ENCODE measurements at places on chromosomes 7 and 10.
A peak's percentile ranks its signal among the peaks of the same experiment; 100 is the strongest.

GRCh38 chr7:124085179-124085578 is 52.3 kb upstream of the TMEM229A start:
- no peak for DNase-seq

- no peak for DNase-seq
These were observed 2.3 kb downstream of the MCM7 start for GRCh38 chr7:100098913-100099312.

DNA sequence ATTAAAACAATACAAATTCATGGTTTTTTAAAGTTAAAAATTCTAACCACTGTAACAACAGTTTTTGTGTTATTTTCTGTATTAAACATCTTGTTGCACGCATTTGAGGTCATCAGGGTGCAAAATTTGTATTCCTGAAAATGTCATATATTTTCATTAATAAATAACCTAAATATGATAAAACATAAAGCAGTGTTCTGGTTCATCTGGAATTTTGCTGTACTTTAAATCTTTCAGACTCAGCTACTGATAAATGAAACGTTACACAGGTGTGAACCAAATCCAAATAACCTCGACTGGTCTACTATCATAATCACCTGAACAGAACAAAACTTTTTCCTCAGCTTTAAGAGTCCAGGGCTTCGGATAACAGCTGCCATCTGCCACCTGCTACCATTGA is 6.9 kb downstream of the IFIT2 start:
- DNase-seq: no peak

DNA sequence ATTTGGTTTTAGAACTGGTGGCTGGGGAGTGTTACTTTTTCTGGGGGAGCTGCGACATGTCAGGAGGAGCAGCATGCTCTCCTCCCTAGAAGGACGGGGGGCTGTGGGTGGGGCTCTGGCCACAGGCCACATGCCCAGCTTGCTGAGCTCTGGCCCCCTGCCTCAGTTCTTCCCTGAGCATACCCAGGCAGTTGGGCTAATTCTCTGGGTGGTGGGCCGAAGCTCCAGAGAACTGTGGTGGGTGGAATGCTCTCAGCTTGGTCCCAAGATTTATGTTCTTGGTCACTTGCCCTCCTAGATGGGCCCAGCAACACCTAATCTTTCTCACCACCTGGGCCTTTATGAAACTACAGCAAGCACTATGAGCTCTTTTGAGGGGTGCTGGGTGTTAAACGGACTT is 5.1 kb upstream of the ZNF775 start:
- DNase-seq: no peak

DNA sequence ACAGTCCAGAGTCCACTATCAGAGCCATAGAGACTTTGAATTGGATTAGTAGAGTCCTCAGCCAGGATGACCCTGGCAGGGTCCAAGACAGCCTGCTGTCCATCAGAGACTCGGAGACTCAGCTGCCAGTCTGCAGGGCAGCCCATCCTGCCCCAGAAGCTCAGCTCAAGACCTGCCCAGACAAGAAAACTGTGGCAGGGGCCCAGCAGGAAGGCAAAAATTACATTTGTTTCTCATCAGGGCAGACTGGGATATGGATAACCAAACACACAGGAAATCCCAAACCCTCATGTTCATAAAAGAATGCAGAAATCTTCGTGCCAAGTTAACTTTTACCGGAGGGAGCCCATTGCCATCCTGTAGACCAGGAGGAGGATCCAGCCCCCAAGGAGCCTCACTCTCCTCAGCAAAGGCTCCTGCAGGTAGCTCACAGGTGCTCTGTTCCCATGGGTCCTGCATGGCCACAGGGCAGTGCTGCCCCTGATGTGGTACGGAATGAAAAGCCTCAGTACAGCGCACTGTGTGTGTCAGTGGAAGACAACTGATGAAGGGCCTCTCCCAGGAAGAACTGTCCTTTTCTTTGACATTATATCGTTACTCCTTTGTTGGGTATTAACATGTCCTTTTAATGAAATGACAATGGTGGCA is 222.2 kb downstream of the KCNMA1 start:
- DNase-seq: no peak

- peak; percentile 70 for DNase-seq
These were observed 378.4 kb upstream of the NRP1 start for GRCh38 chr10:33712825-33713224.

DNA sequence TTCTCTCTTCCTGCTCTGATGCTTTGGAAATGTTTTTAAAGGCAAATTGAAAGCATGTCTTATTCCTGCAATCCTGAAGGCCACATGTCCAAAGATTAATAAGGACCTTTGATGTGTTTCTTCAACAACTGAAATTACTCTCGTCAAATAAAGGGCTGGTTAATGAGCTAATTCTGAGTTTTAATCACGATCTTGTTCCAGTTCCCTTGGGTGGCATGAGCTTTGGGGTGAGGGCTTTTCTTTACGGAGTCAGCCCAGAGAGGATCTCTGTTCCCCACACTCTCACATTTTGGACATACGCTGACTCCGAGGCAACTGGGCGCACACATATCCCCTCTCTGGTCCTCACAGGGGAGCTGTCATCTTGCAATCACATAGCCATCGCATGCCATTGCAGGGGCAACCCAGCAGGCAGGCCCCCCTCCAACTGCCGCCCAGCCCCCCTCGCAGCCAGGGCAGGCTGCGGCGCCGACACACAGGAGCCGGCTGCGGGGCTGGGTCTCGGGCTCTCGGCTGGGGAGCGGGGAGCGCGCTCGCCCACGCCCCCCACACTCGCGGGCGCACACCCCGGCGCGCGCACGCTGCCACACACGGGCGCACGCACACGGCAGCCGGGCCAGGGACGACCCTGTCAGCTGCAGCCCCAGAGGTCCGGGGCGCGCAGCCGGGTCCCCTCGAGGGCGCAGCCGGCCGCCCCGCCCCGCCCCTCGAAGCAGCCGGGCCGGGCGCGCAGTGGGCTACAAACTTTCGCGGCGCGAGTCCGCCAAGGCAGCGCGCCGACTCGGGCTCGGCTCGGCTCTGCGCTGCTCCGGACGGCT is at the start of gene GDF10:
Gene GDF10, plus strand, starts transcription at position 587 of the 818 bp plus-strand sequence. CDS start 455 bp downstream, outside the sequence.
- peak; percentile 60 for DNase-seq

GRCh38 chr7:516216-516605 is 3.4 kb downstream of the PDGFA start:
- no peak for DNase-seq

DNA sequence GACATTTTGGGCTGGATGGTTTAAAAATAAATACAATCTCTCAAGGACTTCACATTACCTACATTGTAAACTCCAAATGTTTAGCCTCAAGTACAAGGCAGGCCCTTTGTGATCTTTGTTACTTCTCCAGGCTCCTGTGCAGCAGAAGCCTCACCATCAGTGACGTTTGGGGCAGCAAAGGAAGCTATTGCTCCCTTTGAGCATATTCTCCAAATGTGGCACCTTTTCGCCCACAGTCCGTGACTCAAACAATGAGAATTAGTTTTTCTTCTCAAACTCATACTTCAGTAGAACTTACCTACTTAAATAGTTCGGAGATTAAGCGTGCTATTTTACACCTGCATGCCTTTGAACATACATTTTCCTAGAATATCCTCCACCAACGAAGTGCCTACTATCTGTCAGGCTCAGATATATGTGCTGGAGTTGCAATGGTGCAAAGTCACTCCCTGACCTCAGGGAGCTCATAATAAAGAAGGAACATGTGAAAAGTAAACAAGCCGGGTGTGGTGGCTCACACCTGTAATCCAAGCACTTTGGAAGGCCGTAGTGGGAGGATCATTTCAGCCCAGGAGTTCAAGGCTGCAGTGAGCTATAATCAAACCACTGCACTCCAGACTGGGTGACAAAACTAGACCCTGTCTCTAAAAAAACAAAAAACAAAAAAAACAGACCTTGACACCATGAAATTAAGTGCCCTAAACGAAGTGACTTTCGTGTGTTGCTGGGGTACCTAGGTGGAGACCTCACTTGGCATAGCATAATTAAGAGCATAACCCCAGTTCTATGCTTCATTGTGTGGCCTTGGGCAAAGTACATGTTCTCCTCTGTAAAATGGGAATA is 1.2 kb upstream of the ABCF2 start:
- DNase-seq: no peak

DNA sequence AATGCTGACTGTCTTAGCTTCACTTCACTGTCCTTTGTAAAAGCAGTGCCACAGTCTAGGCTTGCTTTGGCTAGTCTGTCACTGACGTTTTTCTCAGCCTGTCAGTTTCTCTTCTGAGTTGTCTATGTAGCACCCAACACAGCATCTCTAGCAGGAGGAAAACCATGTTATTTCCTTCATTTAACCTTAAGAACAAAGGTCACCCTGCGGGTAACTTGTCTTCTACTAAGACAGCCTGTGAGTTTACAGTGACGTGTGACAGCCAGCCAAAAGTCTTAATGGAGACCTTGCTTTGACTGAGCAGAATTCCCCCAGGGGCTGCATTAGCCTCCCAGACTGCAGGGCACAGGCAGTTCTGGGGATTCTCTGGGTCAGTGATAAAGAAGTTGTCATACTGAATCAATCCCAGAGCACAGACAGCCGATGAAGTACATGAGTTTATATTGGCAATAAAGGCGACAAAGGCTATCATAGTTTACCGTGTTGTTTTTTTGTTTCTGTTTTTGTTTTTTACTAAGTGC is 296.0 kb upstream of the KIAA1217 start:
- DNase-seq: peak; percentile 76

- DNase-seq: no peak
These were observed 55.8 kb downstream of the CASD1 start for GRCh38 chr7:94565247-94565894.

GRCh38 chr7:11527707-11528106 is 304.3 kb downstream of the THSD7A start:
- DNase-seq: no peak

- DNase-seq: no peak
These were observed 19.5 kb downstream of the RBM33 start for GRCh38 chr7:155663937-155664336.

GRCh38 chr7:82594665-82595064 is 151.1 kb upstream of the CACNA2D1 start:
- peak; percentile 55 for DNase-seq

DNA sequence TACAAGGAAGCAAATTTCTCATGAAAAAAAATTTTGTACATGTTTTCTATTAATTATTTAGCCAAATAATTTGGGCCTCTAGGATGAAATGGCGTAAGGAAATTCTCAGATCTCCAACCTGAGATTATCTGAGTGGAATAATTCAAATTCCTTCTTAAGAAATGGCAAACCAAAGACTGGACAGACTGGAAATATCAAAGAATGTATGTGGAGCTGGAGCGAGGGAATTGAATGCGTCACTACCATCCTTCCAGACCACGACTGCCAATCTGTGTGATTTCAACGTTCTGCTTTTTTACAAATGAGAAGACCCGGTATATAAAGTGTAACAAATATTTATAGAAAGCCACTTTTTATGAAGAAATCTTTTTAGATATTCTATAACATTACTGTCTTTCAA is 12.4 kb upstream of the BLNK start:
- DNase-seq: no peak

DNA sequence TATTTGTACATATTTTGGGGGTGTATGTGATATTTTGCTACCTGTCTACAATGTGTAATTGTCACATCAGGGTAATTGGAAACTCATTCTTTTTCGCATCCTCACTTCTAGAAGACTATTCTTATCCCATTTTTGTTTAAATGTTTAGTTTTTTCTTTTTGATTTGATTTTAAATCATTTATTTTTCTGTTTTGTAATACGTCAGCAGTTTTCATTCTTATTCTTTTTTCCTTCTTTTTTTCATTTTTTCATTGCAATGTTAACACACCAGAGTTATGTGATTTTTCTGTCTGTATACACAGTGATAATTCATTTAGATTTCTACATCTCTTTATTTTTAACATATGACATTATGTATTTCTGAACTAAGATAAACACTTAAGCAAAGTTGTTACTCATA is 85.5 kb downstream of the SLC13A1 start:
- DNase-seq: no peak

- no peak for DNase-seq
These were observed 7.2 kb downstream of the DNAH11 start for GRCh38 chr7:21550076-21550475.

GRCh38 chr10:9342885-9343570 is 1288.5 kb downstream of the GATA3 start:
- peak; percentile 75 for DNase-seq

DNA sequence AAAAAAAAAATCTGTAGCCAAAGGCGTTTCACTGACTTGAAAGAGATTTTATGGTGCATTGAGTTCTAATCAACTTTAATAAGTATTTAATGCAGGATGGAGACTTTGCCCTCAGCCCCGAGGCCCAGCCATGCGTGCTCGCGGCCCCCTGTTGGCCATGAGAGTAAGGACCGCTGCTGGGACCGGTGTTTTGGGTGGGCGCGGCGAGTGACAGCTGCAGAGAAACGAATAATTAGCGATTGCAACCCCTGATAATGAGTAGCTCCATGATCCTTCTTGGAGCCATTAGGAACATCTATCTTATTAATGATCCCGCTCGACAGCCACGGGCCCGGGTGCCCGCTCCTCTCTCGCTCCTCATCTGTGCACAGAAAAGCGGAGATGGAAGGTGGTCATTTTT is 347.4 kb downstream of the RPS24 start:
- peak; percentile 71 for DNase-seq

DNA sequence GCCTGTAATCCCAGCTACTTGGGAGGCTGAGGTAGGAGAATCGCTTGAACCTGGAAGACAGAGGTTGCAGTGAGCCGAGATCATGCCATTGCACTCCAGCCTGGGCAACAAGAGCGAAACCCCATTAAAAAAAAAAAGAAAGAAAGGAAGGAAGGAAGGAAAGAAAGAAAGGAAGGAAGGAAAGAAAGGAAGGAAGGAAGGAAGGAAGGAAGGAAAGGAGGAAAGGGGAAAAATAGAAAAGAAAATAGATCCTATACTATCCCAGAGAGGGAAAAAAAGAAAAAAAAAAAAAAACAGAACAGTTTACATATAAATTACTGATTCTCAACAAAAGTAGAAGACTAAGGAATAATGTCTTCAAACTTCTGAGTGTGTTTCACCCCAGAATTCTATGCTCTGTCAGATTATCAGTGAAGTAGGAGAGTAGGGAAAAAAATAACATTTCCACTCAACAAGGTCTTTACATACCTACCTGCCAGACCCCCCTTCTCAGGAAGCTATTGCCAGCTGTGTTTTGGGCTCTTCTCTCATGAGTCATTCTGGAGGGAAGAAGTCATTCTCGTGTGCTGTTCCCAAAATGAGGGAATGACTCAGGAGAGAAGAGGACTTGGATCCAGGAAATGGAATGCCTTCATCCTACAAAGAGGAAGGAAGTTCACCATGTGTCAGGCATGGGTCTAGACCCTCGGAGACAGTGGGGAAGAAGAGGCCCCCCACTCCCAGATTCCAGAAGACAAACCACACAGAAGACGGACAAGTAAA is 20.9 kb downstream of the RGS10 start:
- DNase-seq: no peak

DNA sequence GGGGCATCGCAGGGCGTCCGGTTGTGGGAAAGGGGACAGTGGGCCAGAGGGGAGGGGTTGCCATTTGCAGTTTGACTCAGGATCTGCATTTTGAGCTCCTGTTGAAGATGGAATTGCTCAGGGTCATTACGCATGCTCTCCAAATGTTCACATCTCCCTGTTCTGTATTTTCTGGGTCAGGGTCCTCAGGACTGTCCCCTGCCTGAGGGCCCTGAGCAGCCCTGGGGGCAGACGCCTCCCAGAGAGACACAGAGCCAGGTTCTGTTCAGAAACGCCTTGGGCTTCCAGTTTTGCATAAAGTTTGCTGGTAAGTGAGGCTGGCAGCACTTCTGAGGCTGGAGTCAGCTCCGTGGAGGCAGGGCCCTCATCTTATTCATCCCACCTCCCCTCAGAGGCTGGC is 34.1 kb upstream of the NUB1 start:
- no peak for DNase-seq

All from retina (tissue), 1 donor.